CD4-positive, alpha-beta memory T cell (primary cell): ENCODE measurements at places on chromosomes 3 and 15. TPM values are rescaled to one million over a fixed set of nuclear protein-coding genes. Genes with fewer than 3 reads are reported as not detected.

The IGSF11 gene
- polyA plus RNA-seq: not detected

The VIPR1 gene
- polyA plus RNA-seq: 23.1 TPM

The PLOD2 gene
- polyA plus RNA-seq: not detected

The TM4SF4 gene
- polyA plus RNA-seq: not detected

The CKMT1A gene
- polyA plus RNA-seq: not detected

The MRPS11 gene
- 63.1 TPM for polyA plus RNA-seq

The KIF15 gene
- not detected for polyA plus RNA-seq

The ALPK3 gene
- polyA plus RNA-seq: not detected

The ATP13A4 gene
- polyA plus RNA-seq: 0.25 TPM

The GRIP2 gene
- polyA plus RNA-seq: not detected

The TRIM69 gene
- polyA plus RNA-seq: 42.0 TPM

The NCKIPSD gene
- 16.1 TPM for polyA plus RNA-seq

The CYP8B1 gene
- not detected for polyA plus RNA-seq

The LARP6 gene
- not detected for polyA plus RNA-seq

The WHAMM gene
- polyA plus RNA-seq: 7.1 TPM

- H3K27me3 ChIP-seq: no peaks in the 10 kb centered on the region
- H3K4me3 ChIP-seq: no peak overlapping the region
- no peaks in the 10 kb centered on the region for H3K4me1 ChIP-seq
- H3K27ac ChIP-seq: no peak overlapping the region
- H3K36me3 ChIP-seq: no peaks in the 10 kb centered on the region
- DNase-seq: no peak
Observed at GRCh38 chr3:7388026-7388425, 527.1 kb downstream of the GRM7 start.

DNA sequence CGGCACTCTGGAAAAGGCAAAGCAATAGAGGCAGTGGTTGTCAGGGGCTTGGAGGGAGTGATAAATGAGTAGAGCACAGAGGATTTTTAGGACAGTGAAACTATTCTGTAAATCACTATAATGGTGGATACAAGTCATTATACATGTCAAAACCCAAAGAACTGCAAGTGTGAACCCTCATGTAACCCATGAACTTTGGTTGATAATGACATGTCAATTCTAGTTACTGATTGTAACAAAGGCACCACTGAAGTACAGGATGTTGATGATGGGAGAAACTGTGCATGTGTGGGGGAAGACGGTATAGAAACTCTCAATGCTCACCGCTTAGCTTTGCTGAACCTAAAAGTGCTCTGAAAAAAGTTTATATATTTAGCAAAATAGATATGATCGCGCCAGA lies 36.0 kb downstream of the BTLA start:
- H3K4me1 ChIP-seq: peaks cover 81% of the 10 kb centered on the region
- H3K4me3 ChIP-seq: no peak overlapping the region
- no peaks in the 10 kb centered on the region for H3K36me3 ChIP-seq
- H3K27me3 ChIP-seq: no peaks in the 10 kb centered on the region

DNA sequence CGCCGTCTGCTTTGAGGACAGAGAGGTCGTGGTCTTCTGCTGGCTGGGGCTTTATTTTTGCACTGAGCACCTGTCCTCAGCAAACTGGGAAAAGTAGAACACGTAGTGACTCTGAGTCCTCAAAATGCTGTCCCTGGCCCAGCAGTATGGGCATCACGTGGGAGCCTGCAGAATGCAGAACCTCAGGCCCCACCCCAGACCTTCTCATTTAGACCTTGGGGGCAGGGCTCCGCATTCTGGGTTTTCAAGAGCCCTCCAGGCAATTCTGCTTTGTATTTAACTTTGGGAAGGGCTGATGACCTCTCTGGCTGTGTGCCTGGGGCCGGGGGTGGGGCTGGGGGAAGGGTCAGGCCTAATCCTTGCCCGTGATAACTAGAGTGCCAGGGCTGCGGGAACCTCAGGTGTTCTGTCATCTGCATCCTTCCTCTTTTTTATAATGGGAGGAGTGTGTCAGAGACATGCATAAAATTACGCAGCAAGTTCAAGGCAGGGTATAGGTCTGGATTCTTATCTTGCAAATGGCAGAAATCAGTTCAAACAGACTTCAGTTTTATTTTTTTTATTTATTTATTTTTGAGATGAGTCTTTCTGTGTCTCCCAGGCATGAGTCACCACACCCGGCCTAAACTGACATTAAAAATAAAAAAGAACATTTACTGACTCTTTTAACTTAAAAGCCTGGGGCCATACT lies 11.1 kb downstream of the SLC6A6 start:
- H3K36me3 ChIP-seq: peaks cover 24% of the 10 kb centered on the region
- H3K4me1 ChIP-seq: peaks cover 20% of the 10 kb centered on the region
- H3K4me3 ChIP-seq: no peak overlapping the region
- H3K27ac ChIP-seq: no peak overlapping the region
- no peak for DNase-seq
- H3K27me3 ChIP-seq: no peaks in the 10 kb centered on the region

GRCh38 chr3:45106874-45107273 lies 39.3 kb downstream of the CDCP1 start:
- no peak for DNase-seq
- H3K4me1 ChIP-seq: peaks cover 70% of the 10 kb centered on the region
- H3K27me3 ChIP-seq: no peaks in the 10 kb centered on the region
- H3K27ac ChIP-seq: no peak overlapping the region
- H3K4me3 ChIP-seq: no peak overlapping the region

- H3K36me3 ChIP-seq: no peaks in the 10 kb centered on the region
- H3K4me1 ChIP-seq: no peaks in the 10 kb centered on the region
- H3K27me3 ChIP-seq: no peaks in the 10 kb centered on the region
Observed at GRCh38 chr15:91627473-91628278, 225.8 kb upstream of the SLCO3A1 start.

- H3K4me3 ChIP-seq: no peak overlapping the region
- H3K36me3 ChIP-seq: no peaks in the 10 kb centered on the region
- no peak overlapping the region for H3K27ac ChIP-seq
- H3K4me1 ChIP-seq: no peaks in the 10 kb centered on the region
- DNase-seq: no peak
Observed at GRCh38 chr3:158777161-158777873, 24.5 kb upstream of the MFSD1 start.

GRCh38 chr3:80668600-80669294 lies 900.9 kb upstream of the ROBO1 start:
- H3K36me3 ChIP-seq: no peaks in the 10 kb centered on the region
- DNase-seq: no peak
- H3K4me3 ChIP-seq: no peak overlapping the region
- H3K27me3 ChIP-seq: no peaks in the 10 kb centered on the region
- no peaks in the 10 kb centered on the region for H3K4me1 ChIP-seq
- H3K27ac ChIP-seq: no peak overlapping the region

DNA sequence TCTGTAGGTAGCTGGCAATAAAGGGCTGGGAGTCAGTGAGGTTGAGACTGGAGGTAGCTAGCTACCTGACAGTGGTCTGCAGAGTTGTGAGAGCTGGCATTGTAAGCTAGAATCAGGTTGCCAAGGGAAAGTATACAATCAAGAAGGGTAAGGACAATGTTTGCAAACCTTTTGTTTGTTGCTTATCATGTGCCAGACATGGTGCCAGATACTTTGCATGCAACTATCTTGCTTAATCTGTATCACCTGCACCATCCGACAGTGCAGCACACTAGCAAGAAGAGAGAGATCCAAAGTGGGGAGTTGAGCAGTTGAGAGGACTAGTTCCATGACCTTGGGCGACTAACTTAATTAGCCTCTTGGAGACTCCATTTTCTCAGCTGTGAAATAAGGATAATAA lies 236.4 kb downstream of the PDCD6IP start:
- H3K36me3 ChIP-seq: no peaks in the 10 kb centered on the region
- no peak overlapping the region for H3K4me3 ChIP-seq

DNA sequence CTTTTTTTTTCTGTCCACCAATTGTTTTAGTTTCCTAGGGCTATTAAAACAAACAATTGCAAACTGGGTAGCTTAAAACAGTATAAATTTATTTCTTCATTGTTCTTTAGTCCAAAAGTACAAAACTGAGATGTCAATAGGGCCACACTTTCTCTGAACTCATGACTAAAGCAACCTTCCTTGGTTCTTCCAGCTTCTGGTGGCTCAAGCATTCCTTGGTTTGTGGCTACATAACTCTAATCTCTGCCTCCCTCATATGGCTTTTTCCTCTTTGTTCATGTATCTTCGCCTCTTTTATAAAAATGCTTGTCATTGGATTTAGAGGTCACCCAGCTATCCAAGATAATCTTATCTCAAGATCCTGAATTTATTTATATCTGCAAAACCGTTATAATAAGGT lies 914.5 kb upstream of the EPHA6 start:
- H3K27ac ChIP-seq: no peak overlapping the region
- H3K36me3 ChIP-seq: no peaks in the 10 kb centered on the region
- DNase-seq: no peak
- H3K4me3 ChIP-seq: no peak overlapping the region
- H3K4me1 ChIP-seq: no peaks in the 10 kb centered on the region
- H3K27me3 ChIP-seq: no peaks in the 10 kb centered on the region

- no peaks in the 10 kb centered on the region for H3K4me1 ChIP-seq
- H3K27ac ChIP-seq: no peak overlapping the region
- H3K36me3 ChIP-seq: no peaks in the 10 kb centered on the region
- H3K4me3 ChIP-seq: no peak overlapping the region
- DNase-seq: no peak
- no peaks in the 10 kb centered on the region for H3K27me3 ChIP-seq
Observed at GRCh38 chr3:127158614-127159229, 34.2 kb upstream of the PRR23E start.

DNA sequence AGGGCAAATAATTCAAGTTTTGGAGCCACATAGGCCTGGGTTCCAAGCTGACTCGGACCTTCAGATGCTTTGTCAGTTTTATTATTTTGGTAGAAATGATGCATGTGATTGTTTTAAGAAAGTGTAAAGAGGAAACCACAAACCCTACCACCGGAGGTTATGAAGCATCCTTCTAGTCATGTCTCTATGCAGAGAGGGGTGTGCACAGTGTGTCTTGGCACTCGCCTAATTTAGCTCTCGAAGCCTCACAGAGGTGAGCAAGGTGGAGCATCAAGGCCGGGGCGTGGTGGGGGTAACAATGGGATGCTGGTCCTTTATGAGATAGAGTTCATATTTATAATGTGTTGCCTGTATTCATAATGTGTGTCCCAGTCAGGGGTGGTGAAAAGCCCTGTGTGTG lies 63.7 kb upstream of the SMAD6 start:
- H3K36me3 ChIP-seq: no peaks in the 10 kb centered on the region
- no peak overlapping the region for H3K27ac ChIP-seq
- peak; percentile 26 for DNase-seq
- peaks cover 11% of the 10 kb centered on the region for H3K4me1 ChIP-seq

DNA sequence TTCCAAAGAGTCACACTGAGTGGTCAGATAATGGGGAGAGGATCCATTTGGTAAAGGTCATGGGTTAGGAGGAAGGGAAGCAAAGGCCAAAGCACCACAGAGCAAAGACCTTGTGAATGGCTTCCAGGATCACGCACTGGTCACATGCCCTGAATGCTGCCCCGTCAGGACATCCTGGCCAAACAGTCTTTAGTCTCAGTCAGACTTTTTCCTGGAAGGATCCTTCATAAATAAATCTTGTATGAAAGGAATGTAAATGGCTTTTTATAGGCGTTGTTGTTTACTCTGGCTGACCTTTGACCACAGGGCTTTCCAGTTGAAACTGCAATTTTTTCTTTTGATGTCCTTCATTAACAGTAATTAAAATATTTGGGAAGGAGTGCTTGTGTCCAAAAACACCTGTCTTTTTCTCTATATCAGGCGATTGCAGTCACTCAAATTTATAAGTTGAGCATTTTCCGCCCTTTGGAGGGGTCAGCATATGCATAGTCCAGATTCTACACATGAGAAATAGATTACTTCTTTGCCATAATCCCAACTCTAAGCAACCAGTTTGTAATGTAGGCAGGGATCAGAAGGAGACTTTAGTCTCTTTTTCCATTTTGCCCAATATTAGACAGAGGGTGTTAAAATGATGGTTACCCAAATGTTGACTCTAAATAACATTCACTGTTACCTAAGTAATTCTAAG lies 48.4 kb downstream of the CHAC1 start:
- DNase-seq: no peak

- no peaks in the 10 kb centered on the region for H3K27me3 ChIP-seq
- no peak overlapping the region for H3K4me3 ChIP-seq
- H3K36me3 ChIP-seq: no peaks in the 10 kb centered on the region
- H3K4me1 ChIP-seq: no peaks in the 10 kb centered on the region
Observed at GRCh38 chr3:123817413-123817812, 66.7 kb downstream of the MYLK start.

- no peak for DNase-seq
- no peak overlapping the region for H3K27ac ChIP-seq
- no peaks in the 10 kb centered on the region for H3K27me3 ChIP-seq
- no peak overlapping the region for H3K4me3 ChIP-seq
Observed at GRCh38 chr3:45612918-45613602, 18.5 kb downstream of the LIMD1 start.

GRCh38 chr15:43238671-43239131 lies 17.9 kb upstream of the EPB42 start:
- no peak overlapping the region for H3K27ac ChIP-seq
- H3K4me3 ChIP-seq: no peak overlapping the region
- no peak for DNase-seq
- no peaks in the 10 kb centered on the region for H3K36me3 ChIP-seq

- H3K36me3 ChIP-seq: no peaks in the 10 kb centered on the region
- H3K27ac ChIP-seq: peak overlapping the region; percentile 72
- H3K4me3 ChIP-seq: peak overlapping the region; percentile 19
- peaks cover 98% of the 10 kb centered on the region for H3K4me1 ChIP-seq
Observed at GRCh38 chr15:78069052-78069414, 8.5 kb downstream of the TBC1D2B start.

DNA sequence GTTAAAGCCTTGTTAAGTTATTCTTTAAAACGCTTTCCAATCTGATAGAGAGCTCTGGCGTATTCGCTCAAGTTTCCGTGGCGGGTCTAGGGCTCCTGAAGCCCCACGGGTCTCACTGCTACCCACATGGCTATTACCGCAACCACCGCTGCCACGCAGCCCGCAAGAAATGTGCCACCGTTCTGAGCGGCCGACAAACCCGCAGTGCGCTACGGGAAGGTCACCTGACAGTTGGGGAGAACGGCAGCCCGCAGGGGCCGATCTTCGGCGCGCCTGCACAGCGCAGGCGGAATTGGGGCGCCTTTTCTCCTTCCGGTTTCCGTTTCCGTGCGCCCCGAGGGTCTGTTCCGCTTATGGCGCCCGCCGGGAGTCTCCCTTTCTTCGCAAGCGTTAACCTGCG lies 76.6 kb upstream of the SNRPN start:
- no peak overlapping the region for H3K27ac ChIP-seq
- no peaks in the 10 kb centered on the region for H3K36me3 ChIP-seq
- no peak overlapping the region for H3K4me3 ChIP-seq
- no peaks in the 10 kb centered on the region for H3K4me1 ChIP-seq
- no peak for DNase-seq

GRCh38 chr3:172848910-172849309 lies 98.4 kb downstream of the ECT2 start:
- no peaks in the 10 kb centered on the region for H3K4me1 ChIP-seq
- H3K4me3 ChIP-seq: no peak overlapping the region
- H3K27ac ChIP-seq: no peak overlapping the region
- H3K36me3 ChIP-seq: no peaks in the 10 kb centered on the region
- no peak for DNase-seq

- H3K27me3 ChIP-seq: no peaks in the 10 kb centered on the region
- no peak overlapping the region for H3K4me3 ChIP-seq
- no peak for DNase-seq
- no peak overlapping the region for H3K27ac ChIP-seq
- H3K4me1 ChIP-seq: no peaks in the 10 kb centered on the region
- no peaks in the 10 kb centered on the region for H3K36me3 ChIP-seq
Observed at GRCh38 chr3:152047465-152047864, 174.0 kb downstream of the SUCNR1 start.

GRCh38 chr15:44726568-44727484 lies 9.5 kb upstream of the TRIM69 start:
- peak; percentile 86 for DNase-seq
- peaks cover 78% of the 10 kb centered on the region for H3K4me1 ChIP-seq
- H3K27me3 ChIP-seq: no peaks in the 10 kb centered on the region
- H3K4me3 ChIP-seq: peak overlapping the region; percentile 46
- peaks cover 6% of the 10 kb centered on the region for H3K36me3 ChIP-seq
